ENCODE measurements at places on chromosomes 6 and 20.
A peak's percentile ranks its signal among the peaks of the same experiment; 100 is the strongest.

- no peak for DNase-seq
Measured at GRCh38 chr6:16818992-16819626, 57.8 kb upstream of the ATXN1 start.

DNA sequence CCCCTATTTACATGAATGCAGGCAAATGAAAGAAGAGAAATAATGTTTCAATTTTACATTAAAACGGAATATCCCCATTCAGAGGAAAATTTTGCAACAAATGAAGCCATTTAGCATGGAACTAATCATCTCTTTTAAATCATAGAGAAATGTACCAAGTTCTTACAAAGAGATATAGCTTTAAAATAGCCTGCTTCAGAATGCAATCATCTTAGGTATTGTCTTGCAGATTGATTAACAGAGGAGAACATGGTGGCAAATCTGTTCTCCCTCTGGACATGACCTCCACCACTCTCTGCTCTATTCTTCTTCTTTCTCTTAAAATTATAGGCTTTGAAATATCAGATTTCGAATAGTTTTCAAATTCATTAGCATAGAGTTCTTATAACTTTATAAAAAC, 155.7 kb upstream of the DTNBP1 start:
- no peak for DNase-seq

DNA sequence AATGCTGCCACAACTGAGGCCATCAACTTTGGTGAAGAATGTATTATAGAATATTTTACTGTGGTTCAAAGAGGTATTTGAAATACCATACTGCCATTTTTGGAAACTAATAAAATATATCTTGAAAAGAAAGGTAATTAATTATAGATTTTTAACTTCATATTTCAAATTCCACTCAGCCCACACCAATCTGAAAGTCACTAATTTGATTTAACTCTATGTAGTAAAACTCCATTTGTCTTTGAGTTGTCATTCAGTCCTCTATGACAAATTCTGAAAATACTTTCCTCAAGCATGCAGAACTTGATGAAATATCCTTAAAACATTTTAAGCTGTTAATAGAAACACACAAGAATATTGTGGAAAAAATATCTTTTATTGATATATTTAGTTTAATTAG, 1196.7 kb upstream of the CITED2 start:
- DNase-seq: no peak

GRCh38 chr6:44539701-44540355, 152.3 kb downstream of the CDC5L start:
- no peak for DNase-seq

GRCh38 chr6:21469213-21469612, 124.3 kb upstream of the SOX4 start:
- DNase-seq: no peak

DNA sequence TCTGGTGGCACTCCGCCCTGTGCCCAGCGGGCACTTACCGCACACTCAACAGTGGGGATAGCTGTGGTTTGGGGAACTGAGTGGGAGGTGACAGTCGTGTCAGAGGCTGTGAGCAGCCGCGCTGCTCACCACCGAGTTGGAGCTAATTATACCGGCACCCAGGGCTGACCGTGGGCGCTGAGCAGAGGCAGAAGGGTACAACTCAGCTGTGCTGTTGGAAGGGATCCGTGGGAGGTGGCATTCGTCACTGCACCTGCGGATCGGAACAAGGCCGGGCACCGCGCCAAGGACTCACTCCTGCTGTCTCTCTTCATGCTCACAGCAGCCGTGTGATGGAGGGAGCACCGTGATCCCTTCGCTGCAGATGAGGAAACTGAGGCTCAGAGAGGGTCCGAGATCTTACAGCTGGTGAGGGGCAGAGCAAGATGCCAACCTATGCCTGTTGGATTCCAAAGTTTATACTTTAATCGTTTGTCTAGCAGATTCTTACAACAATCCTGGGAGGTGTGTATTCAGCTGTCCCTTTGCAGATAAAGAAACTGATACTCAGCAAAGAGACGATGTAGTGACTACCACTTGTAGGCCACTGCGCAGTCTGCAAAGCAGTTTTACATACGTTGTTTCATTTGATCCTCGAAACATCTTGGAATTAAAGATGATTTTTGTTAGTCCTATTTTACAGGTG, 713 bp upstream of the ELMO2 start:
- peak; percentile 82 for DNase-seq

GRCh38 chr6:109059153-109059552, 35.5 kb downstream of the SESN1 start:
- DNase-seq: no peak

DNA sequence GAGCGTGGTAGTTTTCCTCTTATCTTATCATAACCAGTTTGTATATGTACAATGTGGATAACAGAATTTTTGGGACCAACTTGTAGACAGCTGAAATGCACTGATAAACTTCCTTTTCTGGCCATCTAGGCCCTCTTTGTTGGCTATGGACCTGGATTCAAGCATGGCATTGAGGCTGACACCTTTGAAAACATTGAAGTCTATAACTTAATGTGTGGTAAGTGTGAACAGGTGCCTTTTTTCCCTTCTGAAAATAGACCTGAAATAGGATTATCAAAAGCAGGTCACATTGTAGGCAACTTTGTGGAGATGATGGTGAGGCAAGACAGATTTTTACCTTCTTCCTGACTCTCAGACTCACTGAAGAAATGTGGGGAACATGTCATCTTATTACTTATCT, 67.8 kb downstream of the ENPP1 start:
- no peak for DNase-seq

- DNase-seq: no peak
Measured at GRCh38 chr6:160077024-160077423, 44.6 kb upstream of the SLC22A1 start.

GRCh38 chr6:20778459-20778858, 244.2 kb downstream of the CDKAL1 start:
- DNase-seq: no peak

DNA sequence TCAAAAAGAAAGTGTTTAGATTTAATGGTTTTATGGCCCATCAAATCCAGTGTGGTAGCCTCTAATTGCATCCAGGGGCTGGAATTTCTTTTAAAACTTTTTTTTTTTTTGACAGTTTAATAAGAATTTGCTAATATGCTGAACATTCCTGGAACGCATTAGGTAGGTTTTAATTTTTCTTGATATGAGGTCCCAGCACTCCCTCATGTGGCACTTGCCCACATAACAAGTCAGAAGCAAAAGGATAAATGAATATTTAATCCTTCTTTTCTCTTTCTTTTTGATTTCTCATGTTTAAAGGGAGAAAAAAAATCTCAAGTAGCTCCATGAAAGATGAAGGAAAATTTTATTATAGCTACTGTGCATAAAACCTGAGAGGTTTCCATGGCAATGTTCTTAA, 13.5 kb downstream of the HAO1 start:
- DNase-seq: no peak

GRCh38 chr6:117167520-117168271, 97.7 kb upstream of the VGLL2 start:
- no peak for DNase-seq

- no peak for DNase-seq
Measured at GRCh38 chr6:142953373-142954273, 8.6 kb upstream of the HIVEP2 start.

- DNase-seq: no peak
Measured at GRCh38 chr20:45796337-45797065, 4.7 kb downstream of the DNTTIP1 start.

DNA sequence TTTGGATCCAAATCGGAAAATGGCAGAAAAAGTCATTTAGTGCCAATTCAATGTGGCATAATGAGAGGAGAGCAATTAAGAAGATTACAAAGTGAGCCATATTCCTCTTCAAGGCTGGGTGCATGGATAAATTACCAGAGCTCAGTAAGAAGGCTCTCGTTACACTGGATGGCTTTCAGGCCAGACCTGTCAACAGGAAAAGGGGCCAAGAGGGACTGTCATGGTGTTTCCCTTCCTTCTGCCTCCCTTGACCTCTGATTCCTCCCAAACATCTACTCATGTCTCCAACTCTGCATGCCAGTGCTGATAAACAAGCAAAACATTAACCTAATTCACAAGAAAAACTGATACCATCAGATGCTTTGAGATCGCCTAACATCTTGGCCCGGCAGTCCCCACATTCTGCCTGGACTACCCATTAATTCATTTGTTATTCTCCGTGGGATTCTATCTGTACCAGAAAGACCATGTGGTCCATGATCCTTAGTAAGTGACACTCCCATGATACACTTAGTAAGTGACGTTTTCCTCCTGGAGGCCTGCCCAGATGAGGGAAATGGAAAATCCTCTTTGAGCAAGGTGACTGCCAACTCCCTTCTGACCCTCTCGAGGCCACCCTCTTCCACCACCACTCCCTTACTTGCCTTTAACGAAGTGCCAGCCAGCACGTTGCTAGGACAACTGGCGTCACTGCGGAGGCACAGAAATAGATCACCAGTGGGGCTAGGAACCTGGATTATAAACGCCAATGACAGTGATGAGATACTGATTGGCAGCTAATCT, 239.2 kb downstream of the GMPR start:
- DNase-seq: no peak

- DNase-seq: no peak
Measured at GRCh38 chr6:9783567-9783966, 631.3 kb downstream of the TFAP2A start.

DNA sequence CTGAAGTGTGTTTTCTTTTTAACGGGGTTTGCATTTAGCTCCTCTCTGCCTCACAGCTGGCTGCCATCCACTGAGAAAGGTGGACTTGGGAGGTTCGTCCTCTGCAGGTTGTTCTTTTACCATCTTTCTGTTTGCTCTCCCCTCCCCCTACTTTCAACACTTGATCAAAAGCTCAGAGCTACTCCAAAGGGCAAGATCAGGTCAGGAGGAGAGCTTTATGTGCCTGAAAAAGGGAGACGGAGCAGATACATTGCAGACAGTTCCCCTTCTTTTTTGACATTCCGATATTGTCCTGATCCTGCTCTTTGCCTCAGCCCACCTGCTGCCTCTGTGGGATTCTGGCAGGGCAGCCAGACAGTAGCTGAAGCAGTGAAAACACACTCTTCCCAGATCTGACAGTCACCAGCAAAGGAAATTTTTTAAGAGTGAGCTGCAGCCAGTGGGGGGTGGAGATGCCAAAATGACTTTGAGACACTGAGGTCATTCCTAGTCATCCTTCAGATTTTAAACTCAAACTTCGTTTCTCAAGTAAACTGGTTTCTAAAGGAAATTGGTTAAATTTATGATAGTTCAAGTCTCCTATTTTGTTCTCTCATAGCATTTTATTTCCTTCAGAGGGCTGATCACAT, 26.5 kb downstream of the SMLR1 start:
- no peak for DNase-seq

DNA sequence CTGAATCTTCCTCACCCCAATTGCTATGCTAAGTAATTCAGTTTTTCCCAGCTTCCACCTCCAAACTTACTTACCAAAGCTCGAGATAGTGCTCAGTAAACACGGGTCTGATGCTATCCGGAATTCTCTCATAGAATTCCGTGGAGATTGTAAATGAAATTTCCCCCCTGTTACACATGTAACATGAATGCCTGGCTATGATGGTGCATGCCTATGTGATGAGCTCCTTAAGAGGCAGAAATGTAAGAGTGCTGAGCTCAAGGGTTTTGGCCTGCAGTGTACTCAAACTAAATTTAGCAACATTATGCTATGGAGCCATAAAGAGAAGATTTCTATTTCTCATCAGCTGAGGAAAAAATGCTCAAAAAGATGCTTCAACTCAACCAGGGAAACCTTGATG, 133.4 kb upstream of the FUT9 start:
- no peak for DNase-seq

DNA sequence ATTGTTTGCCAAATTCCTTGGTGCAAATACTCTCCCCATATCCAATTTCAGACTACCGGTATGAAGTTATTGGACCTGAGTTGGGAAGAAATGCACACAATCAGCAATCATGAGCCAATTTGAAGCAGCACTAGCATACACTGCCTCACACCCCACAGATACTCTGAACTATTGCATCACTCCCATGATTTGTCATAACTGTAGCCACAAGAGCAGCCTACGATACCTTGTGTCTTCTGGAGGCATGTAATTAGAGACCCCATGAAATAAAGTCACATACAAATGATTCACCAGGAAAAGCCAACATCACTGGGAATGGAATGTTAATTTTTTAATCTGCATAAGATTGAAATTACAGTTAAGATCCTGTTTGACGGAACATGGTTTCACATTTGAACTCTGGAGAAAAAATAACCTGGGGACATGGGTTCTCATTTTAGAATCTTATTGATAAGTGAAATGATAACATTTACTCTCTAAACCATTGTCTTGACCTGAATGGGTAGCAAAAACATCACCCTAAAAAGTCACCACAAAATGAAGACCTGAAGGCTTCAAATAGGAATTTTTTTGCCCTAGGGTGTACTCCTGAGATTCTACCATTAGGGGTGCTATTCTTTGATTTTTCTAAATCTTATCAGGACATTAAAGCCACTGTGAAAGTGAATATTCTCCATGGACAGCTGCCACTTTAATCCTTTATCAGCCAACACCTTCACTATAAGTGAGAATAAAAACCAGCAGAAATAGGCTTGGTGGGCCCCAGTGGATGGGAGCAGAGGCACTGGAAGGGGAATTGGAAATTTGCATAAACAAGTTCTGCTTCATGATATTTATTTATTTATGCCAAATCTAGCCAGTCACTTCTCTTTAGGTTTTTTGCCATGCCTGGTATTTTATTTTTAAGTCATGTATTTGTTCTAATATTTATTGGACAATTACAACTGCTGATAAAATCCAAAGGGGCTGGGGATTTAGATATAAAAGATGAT, 34.5 kb upstream of the HBS1L start:
- DNase-seq: no peak

DNA sequence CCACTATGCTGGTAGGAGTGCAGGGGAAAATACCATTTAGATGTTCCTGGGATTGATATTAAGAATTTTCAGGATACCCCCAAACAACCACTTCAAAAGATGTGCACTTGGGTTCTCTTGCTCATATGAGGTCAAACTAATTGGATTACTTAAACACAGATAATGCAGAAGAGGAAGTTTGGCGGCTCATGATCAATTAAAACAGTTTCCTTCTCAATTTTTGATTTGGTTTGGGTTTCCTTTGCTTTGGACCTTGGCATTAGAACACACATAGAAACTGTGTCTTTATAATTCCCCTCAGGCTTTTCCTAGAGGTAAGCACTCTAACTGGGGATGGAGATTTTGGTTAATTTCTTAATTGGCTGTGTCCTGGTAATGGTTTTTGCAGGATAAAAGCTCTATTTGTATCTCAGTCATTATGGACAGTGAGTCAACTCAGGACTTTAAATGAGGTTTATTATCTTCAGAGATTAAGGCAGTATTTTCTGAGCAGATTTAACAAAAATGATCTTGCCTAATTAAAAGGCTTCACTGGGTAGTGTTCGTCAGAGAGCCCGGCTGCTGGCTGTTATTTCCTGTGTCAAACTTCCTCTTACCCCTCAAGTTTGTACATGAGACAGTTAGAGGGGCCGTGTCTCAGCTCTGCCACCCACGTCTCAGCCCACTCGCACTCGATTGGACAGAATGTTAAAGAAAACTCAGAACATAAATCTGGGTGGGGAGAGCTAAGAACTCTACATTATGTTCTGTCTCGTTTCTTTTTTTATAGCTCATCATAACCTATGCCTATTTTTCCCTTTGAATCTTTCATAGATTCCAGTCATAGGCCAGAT, 50.3 kb upstream of the PREP start:
- no peak for DNase-seq

GRCh38 chr20:40176098-40176841, 512.8 kb downstream of the MAFB start:
- no peak for DNase-seq

- no peak for DNase-seq
Measured at GRCh38 chr6:125951323-125951722, 5.2 kb upstream of the HINT3 start.

- peak; percentile 74 for DNase-seq
Measured at GRCh38 chr20:59403261-59403961, 103.0 kb downstream of the EDN3 start.

Measured in activated T-cell treated with anti-CD3 and anti-CD28 coated beads for 48 hours (primary cell).